ENCODE measurements at places on chromosomes 16 and 17.
A peak's percentile ranks its signal among the peaks of the same experiment; 100 is the strongest.

- DNase-seq: no peak
Measured at GRCh38 chr17:12085076-12085949, 64.6 kb downstream of the MAP2K4 start.

- DNase-seq: no peak
Measured at GRCh38 chr16:48295488-48296281, 48.3 kb upstream of the ABCC11 start.

DNA sequence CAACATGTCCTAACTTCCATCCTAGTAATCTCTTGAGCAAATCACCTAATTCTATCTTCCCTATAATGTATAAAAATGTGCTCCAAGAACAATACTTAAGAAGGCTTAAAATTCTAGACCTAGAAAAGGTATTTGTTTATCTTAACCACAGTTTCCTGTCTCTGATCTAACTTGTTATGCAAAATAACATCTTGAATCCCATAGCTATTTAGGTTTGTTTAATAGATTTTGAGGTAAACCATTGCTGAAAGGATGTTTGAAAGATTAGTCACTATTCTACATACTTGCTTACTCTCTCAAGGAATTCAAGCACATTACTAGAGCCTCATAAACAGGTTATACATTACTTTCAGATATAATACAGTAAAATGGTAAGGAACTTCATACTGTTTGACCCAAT, 13.0 kb downstream of the CA10 start:
- DNase-seq: no peak

- DNase-seq: no peak
Measured at GRCh38 chr17:66548659-66549310, 246.4 kb downstream of the PRKCA start.

DNA sequence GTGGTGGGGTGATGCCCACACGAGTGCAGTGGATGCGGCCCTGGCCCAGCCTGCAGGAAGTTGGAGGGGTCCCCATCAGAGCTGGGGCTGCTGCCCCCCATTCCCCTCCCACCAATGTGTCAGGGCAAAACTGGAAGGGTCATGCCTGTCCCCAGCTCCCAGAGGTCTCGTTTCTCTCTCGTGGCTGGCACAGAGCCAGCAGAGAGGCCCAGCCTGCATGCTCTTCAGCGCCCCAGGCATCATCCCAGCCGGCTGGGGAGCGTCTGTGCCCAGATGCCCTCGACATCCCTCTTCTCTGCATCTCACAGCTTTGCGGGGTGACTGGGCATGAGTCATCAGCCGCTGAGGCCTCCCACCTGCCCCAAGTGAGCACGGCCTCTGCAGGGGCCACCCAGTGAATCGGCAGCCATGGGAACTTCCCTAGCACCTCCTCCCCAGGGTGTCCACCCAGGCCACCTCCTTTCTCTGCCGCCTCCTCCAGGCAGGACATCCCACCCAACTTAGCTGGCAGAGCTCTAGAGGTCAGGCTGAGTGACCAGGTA, 9.8 kb upstream of the CSNK1D start:
- peak; percentile 73 for DNase-seq
